ENCODE measurements at places on chromosomes 12 and 14.

- DNase-seq = no peak
Observed at GRCh38 chr12:69328426-69328825, 19.8 kb upstream of the LYZ start.

DNA sequence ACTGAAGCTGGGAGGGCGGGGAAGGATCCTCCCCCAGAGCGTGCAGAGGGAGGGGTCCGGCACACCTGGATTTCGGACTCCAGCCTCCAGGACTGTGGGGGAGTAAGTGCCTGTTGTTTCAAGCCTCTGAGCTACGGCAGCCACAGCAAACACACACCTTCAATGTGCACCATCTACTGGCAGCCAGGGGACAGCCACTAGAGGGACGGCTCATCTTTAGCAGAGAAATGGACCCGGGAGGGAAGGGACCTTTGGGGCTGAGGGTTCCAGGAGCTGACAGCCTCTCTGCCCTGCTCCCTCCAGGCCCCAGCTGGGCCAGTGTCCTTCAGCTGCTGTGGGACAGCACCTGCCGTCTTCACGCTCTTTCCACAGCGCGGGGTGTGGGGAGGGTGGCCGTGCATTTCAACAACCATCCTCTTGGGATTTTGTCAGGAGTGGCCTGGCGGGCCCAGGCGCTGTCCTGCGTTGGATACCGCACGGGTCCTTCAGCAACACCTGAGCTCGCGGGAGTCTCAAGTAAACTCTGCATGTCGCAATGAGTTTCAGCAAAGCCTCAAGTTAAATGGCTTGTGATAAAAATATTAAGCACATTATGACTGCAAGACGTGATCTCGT, 209.2 kb upstream of the C14orf180 start:
- no peak for DNase-seq

DNA sequence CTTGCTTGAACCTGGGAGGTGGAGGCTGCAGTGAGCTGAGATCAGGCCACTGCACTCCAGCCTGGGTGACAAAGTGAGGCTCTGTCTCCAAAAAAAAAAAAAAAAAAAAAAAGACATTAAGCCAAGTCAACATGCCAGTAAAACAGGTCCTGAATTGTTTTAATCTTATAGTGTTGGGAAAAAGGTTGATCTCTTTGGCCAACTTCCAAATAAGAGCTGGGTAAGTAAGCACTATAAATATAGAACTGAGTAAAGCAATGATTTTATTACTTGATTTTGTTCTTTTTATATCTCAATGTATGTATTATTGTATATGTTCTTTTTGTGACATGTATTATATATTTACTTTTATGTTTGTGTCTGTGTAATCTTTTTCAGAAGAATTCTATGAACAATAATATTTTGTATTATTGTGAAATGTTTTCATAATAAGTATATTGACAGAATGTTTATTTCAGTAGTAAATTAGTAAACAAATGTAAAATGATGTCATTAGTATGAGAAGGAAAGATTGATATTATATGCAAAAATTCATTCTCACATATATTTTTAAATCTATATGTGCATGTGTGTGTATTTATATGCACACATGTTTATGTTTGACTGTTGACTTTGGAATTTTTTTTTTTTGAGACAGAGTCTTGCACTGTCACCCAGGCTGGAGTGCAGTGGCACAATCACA, 9.6 kb upstream of the AKAP6 start:
- DNase-seq = no peak

GRCh38 chr14:79631276-79631675, 580.0 kb downstream of the DIO2 start:
- no peak for DNase-seq

GRCh38 chr12:82019533-82019932, 260.4 kb upstream of the PPFIA2 start:
- peak; percentile 29 for DNase-seq

DNA sequence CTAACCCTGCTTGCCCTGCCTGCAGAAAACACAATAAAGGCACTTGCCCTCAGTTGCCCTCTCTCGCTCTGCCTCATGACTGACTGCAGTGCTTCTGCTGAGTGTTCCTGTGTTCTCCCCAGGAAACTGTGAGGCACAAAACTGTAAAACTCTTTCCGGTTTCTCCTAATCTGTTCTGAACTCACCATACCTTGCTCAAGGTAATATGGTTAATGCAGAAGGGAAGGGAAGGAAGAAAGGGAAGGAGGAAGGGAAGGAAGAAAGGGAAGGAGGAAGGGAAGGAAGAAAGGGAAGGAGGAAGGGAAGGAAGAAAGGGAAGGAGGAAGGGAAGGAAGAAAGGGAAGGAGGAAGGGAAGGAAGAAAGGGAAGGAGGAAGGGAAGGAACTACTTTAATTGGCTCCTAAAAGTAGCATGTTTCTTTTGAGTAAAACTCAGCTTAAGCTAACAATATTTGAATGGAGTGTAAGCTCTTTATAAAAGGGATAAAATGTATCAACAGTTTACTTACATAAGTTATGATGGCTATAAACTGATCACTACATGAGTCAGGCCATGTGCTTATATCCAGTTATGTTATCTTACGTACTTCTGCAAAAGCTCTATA, 334.0 kb upstream of the CLEC14A start:
- DNase-seq = no peak

- no peak for DNase-seq
Observed at GRCh38 chr12:81416571-81416970, 338.7 kb downstream of the ACSS3 start.

- DNase-seq = no peak
Observed at GRCh38 chr14:95577067-95577800, 42.4 kb downstream of the GLRX5 start.

Measured in inflammatory macrophage (primary cell).